NCI-H146 (cell line): ENCODE measurements at places on chromosomes 3 and 15.

- DNase-seq = peak; percentile 60
Observed at GRCh38 chr15:90184119-90184785, 16.9 kb upstream of the SEMA4B start.

- DNase-seq = no peak
Observed at GRCh38 chr15:95690631-95691340, 639.7 kb upstream of the NR2F2 start.

- DNase-seq = no peak
Observed at GRCh38 chr3:138405486-138405885, 28.9 kb upstream of the ESYT3 start.

DNA sequence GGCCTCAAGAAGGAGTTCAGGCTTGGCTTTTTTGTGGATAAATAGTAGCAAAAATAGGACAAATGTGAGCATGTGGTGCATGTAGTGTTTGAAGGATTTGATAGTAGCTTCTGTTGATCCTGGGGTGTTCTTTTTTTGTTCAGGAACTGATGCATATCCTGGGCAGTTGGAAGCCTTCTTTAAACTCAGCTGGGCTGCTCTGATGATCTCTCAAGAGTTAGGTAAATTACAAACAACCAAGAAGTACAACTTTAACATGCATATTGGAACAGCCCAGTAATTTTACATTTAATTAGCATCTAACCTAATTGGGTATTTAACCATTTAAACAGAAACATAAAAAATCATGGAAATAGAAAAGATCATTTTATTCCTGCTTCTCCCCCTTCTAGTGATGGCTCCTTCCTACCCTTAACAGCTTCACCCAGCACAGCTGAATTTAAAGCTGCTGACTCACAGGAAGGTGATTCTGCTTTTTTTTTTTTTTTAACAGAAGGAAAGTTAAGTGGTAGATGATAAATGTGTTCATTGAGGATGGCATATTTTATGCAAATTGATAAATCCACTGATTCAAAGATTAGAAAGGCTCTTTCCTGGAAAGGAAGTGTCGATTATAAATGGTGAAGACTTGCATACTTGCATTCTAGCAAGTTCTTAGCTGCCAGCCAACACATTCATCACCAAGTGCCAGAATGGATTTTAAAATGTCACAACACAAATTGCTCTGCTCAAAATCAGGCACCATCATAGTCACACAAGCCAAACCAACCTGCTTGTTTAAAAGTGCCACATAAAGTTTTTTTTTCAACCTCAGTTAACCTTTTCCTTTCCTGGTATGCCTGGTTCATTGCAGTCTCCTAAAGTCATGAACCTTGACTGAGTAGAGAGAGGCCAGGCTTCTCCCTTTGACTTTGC is 20.0 kb downstream of the SLC35G2 start:
- DNase-seq = no peak

- DNase-seq = no peak
Observed at GRCh38 chr15:36901012-36901411, 199.3 kb downstream of the MEIS2 start.

- DNase-seq = no peak
Observed at GRCh38 chr3:77562089-77562488, 522.2 kb downstream of the ROBO2 start.

DNA sequence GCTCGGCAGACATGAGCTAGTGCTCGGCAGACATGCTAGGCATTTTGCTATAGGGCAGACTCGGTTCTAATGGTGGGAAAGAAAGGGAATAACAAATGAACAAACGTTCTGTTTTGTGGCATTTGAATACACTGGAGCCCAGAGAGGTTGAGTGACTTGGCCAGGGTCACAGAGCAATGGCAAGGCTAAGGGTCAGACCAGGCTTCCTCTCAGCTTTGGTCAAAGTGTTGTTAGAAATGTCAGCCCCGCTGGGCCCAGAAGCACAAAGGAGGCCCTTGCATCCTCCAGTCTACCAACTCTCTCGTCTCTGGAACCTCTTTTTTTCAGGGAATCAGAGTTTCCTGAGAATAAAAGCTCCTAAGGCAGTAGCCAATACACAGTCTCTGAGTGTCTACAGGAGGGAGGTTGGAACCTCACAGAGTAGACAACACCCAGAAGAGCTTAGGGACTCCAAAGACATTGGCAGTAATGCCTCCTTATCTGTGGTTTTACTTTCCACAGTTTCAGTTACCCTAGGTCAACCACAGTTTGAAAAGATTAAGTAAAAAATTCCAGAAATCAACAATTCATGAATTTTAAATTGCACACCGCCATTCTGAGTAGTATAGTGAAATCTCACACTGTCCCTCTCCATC is 47.3 kb downstream of the SSUH2 start:
- no peak for DNase-seq

GRCh38 chr3:101574388-101575112 is 570 bp downstream of the PCNP start:
- peak; percentile 81 for DNase-seq

- no peak for DNase-seq
Observed at GRCh38 chr3:34323517-34323916, 525.1 kb downstream of the PDCD6IP start.

- no peak for DNase-seq
Observed at GRCh38 chr3:126100634-126101301, 16.8 kb upstream of the SLC41A3 start.

GRCh38 chr15:86917361-86917671 is 837.6 kb downstream of the AGBL1 start:
- DNase-seq = no peak

- DNase-seq = no peak
Observed at GRCh38 chr3:42110631-42111030, 19.5 kb downstream of the TRAK1 start.

- DNase-seq = peak; percentile 71
Observed at GRCh38 chr3:119240101-119240590, 532 bp downstream of the B4GALT4 start.

DNA sequence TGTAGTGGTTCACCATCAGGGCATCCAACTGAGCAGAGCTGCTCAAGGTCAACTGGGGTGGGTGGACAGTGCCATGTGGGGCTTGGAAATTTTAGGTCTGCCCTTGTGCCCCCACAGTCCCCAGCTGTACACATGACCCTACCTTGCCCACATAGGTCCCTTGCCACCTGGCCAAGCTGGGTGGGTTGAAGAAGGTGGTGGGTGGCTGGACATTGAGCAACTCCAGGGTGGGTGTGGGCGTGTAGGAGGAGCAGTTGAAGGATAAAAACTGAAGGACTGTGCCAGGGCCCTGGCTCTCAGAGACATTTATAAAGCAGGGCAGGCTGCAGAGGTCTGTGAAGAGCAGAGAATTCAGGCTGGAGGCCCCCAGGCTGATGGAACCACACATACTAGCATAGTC is 568 bp downstream of the CDHR4 start:
- no peak for DNase-seq

DNA sequence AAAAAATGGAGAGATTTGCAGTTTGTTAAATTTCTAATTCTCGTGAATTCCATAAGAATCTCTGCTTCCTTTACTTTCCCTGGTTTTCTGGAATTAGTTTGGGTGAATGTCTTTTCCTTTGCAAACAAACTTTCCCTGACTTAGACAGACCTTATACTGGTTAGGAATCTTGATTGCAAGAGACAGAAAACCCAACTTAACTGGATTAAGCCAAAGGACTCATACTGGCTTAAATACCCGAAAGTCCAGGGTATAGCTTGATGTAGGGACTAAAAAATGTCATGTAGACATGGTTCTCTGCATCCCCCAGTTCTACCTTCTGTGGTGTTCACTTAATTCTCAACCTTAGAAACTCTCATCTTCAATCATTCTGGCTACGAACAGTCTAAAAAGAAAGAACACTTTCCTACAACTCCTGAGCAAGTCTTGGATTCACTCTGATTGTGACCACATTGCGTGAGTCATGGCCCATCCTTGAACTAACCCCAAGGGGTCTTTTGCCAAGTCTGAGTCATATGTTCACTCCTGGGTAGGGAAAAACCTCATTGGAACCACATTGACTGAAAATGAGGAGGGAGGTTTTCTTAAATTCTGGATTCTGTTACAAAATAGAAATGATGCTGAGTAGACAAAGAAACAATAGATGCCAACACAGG is 136.0 kb upstream of the DAZL start:
- DNase-seq = no peak

GRCh38 chr3:5002174-5002870 is 23.1 kb downstream of the BHLHE40 start:
- no peak for DNase-seq

GRCh38 chr15:27241943-27242342 is 271.0 kb downstream of the GABRG3 start:
- DNase-seq = no peak

DNA sequence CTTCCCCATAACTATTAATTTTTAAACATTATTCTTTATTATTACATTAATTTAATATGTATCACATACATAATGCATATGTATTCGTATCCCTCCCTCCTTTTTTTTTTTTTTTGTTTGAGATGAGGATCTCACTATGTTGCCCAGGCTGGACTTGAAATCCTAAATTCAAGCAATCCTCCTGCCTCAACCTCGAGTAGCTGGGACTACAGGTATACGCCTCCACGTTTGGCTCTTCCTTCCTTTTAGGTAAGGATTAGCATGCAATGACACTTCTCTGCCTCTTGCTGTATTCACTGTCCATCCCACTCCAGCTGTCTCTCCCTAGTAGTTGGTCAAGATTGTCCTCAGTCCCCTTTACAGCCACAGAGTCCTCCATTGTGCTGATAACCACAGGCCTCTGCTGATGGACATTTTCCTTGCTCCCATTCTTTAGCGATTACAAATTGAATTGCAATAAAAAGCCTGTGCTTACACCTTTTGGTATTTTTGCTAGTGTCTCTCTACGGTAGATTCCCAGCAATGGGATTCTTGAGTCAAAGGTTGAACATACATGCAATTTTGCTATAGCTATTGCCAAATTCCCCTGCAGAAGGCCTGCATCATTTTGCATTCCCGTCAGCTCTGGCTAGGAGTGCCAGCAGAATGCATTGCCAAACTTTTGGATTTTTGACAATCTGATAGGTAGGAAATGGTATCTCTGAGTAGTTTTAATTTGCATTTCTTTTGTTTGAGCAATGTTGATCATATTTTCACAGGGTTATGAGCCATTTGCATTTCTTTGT is 156.6 kb downstream of the SMAD6 start:
- no peak for DNase-seq

GRCh38 chr3:124786511-124787241 is 56.4 kb downstream of the UMPS start:
- DNase-seq = no peak

DNA sequence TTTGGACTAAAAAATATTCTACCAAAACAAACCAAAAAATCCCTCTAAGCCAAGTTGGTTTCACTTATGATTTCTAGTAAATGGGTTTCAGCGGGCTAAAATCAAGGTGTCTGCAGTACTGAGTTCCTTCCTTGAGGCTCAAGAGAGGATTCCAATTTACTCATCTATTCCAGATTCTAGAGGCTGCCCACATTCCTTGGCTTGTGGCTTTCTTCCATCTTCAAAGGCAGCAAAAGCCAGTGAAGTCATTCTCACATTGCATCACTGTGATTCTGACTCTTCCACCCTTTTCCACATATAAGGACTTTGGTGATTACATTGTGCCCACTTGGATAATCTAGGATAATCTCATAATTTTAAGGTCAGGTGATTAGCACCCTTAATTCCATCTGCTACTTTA is 48.1 kb downstream of the DPPA2 start:
- no peak for DNase-seq

GRCh38 chr3:13556917-13557316 is 8.0 kb downstream of the FBLN2 start:
- DNase-seq = no peak

- no peak for DNase-seq
Observed at GRCh38 chr15:96560246-96560895, 229.9 kb downstream of the NR2F2 start.

- DNase-seq = no peak
Observed at GRCh38 chr15:54815556-54815955, 381.2 kb downstream of the RSL24D1 start.

DNA sequence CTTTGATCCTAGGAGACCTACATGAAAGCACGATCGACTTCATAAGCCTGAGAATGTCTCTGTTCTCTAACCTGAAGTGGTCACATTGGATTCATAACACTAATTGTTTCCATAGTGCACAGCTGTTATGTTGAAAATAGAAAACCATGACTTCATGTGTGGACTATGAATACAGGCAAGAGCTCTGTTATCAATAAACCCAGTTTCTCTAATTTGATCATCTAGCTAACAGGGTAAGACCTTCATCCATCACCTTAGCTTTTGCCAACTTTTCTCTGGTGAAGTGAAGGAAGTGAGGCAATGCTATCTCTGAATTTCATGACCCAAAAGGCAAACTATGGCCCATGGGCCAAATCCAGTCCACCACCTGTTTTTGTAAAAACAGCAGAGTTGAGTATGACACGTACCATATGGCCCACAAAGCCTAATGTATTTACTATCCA is 27.2 kb downstream of the ABI3BP start:
- DNase-seq = no peak

- no peak for DNase-seq
Observed at GRCh38 chr15:33194237-33194636, 277 bp downstream of the FMN1 start.

GRCh38 chr15:98548139-98548971 is 100.0 kb upstream of the IGF1R start:
- DNase-seq = no peak

GRCh38 chr15:25706176-25706955 is 156.8 kb downstream of the ATP10A start:
- DNase-seq = no peak

- no peak for DNase-seq
Observed at GRCh38 chr3:128174675-128175590, 21.7 kb downstream of the EEFSEC start.

GRCh38 chr3:29683018-29683993 is 402.4 kb downstream of the RBMS3 start:
- no peak for DNase-seq

DNA sequence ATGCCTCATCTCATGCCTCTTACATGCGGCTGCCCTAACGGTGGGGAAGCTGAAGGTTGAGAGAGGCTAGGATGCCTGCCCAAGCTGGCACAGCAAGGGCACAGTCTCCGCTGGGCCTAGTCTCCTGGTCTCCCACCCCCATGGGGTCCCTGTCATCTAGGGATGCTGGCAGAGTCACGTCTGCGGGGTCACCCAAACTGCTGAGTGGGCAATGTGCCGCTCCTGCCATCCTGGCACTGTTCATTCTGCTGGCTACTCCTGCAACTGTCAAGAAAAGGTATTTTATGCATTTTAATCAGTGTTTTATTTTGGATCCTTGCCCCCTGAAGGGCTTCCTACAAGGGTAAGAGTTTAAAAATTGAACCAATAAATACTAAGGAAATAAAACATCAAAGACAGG is 12.8 kb downstream of the LINGO1 start:
- no peak for DNase-seq

GRCh38 chr3:117238806-117239205 is 529.2 kb downstream of the TUSC7 start:
- DNase-seq = peak; percentile 36

DNA sequence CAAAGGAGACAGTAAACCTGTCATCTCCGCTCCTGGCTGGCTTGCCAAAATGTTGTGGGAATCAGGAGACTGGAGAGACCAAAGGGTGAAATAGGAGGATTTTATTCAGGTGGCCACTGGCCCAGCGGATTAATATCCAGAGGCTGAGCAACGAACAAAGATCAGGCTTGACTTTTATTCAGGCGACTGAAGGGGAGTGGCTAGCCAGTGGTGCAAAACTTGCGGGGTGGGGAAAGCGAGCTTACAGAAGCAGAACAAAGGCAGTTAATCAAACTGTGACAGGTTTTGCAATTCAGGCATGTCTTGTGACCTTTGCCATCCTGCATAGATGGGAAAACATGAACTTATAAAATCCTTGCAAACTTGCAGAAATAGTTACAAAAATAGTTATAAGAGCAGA is 19.8 kb upstream of the ACAD9 start:
- no peak for DNase-seq
